Karpas-422 (cell line): ENCODE measurements at places on chromosomes 5 and 9.

DNA sequence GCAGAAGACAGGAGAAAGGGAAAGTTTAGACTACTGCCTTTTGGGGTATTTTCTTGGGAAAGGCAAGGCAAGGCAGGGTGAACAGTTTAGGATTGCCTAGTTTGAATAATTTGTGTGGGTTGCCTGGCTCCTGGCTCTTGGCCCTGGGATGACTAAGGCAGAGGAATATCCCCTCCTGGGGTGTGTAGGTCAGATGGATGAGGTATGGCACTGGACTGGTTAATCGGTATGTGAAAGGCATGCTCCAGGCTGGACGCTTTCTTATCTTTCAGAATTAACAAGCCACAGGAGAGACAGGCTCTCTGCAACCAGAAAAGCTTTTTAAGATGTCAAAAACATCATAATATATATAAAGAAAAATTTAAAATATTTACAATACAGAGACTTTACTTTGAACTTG, 58.6 kb downstream of the STARD4 start:
- DNase-seq = no peak

- no peak for DNase-seq
Measured at GRCh38 chr5:34564710-34565235, 91.4 kb upstream of the RAI14 start.

DNA sequence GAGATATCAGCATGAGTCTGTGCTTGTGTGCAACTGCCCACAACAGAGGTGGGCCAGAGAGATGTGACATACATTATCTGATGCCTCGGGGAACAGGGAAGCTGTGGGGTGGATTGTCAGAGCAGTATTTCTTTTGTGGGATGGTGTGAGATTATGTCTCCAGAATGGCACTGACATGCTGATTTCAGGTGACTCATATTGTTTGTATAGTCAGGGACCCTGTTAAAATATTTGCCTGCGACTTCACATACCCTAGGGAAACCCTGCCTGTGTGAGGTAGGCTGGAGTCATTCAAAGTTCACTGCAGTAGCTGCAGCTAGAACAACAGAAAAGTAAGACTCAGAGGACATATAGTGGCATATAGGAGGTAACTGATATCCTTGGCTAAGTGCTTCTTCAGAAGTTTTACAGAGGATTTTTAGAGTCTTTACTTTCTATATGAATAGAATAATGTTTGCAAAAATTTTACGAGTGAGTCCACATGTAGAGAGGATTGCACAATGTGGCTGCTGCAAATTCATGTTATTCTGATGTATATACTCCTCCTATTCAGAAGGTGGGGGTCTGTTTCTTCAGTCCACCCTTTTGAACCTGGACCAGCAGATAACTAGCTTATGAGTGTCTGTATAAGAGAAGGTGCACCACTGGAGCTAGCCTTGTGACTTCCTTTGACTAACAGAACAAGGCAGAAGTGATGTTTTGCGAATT, 89.3 kb downstream of the MACIR start:
- no peak for DNase-seq

GRCh38 chr5:75078027-75078426, 25.7 kb upstream of the GCNT4 start:
- no peak for DNase-seq

GRCh38 chr5:160477266-160477970, 55.8 kb downstream of the PTTG1 start:
- no peak for DNase-seq

GRCh38 chr9:71094708-71095251, 26.6 kb downstream of the TRPM3 start:
- no peak for DNase-seq

DNA sequence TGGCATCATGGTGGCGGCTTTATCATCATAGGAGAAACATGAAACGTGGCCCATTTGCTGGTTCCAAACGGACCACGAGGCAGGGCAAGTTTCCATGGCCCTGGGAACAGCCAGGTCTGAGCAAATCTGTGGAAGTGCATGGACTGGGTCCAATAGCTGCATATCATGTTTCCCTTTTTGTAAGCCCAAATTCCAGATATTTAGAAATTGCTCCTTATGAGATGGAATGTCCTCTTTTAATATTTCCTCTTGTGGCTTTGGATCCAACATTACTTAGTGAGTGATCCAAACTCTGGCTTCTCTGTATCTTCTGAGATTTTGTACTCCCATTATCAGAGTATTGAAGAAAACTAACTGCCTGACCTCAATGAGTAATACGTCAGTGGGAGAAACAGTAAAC, 79.8 kb upstream of the FBXL7 start:
- DNase-seq = no peak

DNA sequence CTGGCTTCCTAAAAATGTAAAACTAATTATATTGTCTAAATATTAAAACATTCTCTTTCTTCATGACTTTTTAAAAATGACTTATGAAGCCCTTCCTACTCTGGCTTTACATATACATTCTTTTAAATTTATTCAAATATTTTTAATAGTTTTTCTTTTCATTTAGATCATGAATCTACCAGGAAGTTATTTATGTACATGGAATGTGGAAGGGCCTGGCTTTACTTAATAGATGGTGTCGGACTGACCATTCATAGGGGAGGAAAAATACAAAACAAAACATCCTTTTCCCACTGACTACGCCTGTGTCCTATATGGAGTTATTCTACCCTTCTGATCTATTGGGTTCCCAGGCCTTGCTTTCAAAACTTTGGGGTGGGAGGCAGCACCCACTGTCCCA, 129.8 kb downstream of the MACROH2A1 start:
- DNase-seq = no peak

DNA sequence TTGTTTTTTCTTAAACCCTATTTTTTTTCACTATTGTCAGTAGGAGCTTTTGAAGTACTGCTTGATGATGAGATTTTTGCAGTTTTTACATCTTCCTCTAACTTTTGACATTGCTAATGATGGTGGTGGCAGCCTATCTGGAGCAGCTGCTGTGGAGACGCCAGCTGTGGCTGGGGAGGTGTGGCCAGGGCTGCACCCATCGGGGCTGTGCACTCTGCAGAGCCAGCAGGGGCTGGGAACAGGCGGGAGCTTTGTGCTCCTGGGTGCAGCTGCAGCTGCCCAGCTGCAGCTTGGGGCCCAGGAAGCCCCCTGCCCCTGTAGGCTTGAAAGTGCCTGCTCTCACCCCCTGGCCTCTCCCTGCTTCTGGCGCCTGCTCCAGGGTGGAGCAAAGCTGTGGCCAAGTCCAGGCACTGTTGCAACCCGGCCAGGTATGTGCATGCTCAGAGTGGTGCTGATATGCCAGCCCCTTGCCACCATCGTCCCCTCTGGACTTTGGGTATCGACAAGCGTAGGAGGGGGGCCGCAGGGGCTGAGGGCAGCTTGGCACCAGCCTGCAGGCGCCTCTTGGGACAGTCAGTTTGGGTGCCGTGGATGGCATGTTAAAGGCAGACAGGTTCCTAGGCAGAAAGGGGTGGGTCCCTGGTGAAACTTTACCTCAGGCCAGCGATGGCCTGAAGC, 39.2 kb downstream of the FER start:
- no peak for DNase-seq

- DNase-seq = no peak
Measured at GRCh38 chr9:95757439-95757838, 118.1 kb upstream of the ERCC6L2 start.

- no peak for DNase-seq
Measured at GRCh38 chr5:132747616-132748440, 602 bp downstream of the CCNI2 start.

- no peak for DNase-seq
Measured at GRCh38 chr5:82164977-82165713, 113.0 kb downstream of the RPS23 start.

GRCh38 chr9:99385814-99386279, 163.8 kb downstream of the SEC61B start:
- no peak for DNase-seq

- DNase-seq = peak; percentile 79
Measured at GRCh38 chr9:127825319-127826051, 22.8 kb downstream of the FPGS start.

DNA sequence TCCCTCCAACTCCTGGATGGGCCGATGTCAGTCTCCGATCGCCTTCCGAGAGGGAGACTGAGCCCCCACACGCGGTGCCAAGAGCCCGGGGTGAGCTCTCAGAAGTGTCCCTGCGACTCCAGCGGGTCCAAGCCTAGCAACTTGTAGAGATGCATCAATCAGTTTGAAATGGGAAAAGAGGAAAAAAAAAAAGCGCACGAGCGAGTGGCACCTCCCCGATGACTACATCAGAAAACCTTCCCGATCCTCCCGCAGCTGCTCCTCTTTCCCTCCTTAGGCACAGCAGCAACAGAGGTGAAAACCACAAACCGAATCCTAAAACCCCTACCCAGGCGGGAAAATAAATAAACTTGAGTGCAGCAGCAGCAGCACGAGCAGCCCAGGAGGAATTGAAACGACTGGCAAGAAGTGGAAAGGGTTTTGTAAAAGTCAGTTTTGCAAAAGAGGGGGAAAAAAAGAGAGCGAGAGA, 1.0 kb upstream of the EFNA5 start:
- no peak for DNase-seq

- DNase-seq = no peak
Measured at GRCh38 chr5:9170026-9170425, 375.8 kb downstream of the SEMA5A start.

- no peak for DNase-seq
Measured at GRCh38 chr9:130588416-130588815, 9.0 kb downstream of the FUBP3 start.

DNA sequence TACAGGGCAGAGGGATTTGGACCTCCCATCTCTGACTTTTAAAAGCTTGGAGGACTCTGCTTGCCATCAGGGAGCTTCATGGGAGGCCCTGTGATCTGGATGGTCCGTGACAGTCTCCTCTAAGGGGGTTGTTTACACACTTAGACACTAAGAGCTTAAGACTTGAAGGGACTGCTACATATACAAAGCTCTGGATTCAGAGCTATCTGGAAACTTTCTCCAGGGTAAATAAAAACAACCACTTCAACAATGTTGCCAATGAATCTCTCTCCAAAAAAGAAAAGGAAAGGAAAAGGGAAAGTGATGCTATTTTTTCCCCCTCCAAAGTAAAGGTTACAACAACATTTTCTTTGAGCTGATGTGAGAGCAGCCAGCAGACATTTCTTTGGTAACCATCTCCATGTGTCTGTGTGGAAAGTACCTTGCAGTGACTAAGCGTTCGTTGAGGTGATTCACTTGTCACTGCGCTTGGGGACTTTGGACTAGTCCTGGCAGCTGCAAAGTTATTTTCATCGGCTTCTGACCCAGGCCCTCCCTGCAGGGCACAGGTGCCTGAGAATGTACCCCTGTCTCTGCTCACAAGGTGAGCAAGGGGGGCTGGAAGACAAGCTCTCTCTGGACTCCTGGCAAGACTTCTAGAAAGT, 262.1 kb upstream of the KLF4 start:
- DNase-seq = no peak

DNA sequence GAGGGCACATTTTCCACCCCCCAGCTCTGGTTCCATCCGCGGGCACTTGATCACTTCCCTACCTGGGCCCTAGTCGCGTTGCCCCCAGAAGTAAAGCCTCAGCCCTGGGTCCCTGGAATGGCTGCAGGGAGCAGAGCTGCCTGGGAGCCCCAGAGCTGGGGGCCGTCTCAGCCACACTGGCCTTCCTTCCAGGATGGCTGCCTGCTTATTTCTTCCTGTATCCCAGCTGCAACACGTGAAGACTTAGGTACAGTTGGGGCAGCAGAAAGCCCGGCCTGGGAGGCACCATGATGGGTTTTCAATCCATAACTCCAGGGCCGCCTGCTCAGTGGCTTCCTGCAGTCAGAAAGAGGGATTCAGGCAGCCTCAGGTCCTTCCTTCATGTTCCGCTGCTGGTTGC, 232.3 kb downstream of the IRX2 start:
- no peak for DNase-seq

DNA sequence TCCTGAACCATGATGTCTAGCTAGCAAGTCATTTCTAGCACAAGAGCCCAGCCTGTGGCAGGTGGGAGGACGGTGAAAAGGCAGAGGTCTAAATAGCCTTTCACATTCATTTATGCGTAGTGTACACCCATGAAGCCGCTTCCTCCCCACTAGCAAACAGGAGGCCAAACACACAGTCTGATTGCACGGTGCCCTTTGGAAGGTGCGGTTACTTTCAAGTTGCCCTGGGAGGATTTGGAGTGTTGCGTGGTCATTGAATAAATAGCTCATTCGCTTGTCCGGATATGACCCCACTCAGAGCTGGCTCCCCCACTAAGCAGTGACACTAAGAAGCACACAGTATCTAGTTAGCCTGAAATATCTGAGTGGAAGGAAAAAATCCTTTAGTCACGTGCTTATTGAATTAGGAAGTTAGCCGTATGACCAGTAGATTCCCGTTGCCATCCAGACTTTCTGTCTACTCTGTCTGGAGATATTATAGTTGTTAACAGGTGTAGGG, 664 bp upstream of the ARSB start:
- peak; percentile 47 for DNase-seq

DNA sequence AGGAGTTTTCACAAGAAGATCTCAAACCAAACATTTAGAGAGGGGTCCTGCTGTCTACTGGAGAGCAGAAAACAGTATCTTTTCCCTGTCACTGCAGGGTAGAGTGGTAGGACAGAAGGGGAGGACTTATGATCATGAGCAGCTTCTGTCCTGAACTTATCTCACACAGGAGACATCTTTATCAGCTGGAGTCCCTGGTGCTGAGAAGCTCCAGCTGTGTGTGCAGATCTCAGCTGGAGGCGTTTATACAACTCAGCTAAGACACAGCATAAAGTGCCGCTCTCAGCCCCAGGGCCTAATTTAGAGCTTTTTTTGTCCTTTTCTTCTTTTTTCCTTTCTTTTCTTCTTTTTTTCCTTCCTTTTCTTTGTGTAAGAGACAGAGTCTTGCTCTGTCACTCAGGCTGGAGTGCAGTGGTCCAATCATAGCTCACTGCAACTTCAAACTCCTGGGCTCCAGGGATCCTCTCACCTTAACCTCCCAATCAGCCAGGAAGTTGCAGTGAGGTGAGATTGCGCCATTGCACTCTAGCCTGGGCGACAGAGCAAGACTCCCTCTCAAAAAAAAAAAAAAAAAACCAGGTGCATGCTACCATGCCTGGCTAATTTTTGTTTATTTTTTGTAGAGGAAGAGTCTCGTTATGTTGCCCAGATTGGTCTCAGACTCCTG, 31.9 kb downstream of the CCDC125 start:
- DNase-seq = no peak

DNA sequence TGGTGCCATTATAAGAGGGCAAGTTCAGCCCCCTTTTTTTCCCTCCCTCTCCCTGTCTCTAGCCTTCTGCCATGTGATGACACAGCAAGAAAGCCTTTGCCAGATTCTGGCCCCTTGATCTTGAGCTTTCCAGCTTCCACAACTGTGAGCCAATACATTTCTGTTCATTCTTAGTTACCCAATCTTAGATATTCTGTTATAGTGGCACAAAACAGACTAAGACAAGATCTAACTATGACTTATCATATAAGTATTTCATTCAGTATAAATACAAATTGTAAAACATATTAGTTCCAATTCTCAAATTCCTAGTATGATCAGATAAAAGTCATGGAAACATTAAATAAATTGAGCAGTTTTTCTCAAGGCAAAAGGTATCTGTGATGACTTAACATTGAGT, 276.3 kb downstream of the COX7C start:
- DNase-seq = no peak

- no peak for DNase-seq
Measured at GRCh38 chr5:37146896-37147295, 102.3 kb downstream of the CPLANE1 start.
